ENCODE measurements at places on chromosomes 7 and 10.

- DNase-seq = no peak
Observed at GRCh38 chr10:12974491-12975199, 26.9 kb downstream of the CCDC3 start.

DNA sequence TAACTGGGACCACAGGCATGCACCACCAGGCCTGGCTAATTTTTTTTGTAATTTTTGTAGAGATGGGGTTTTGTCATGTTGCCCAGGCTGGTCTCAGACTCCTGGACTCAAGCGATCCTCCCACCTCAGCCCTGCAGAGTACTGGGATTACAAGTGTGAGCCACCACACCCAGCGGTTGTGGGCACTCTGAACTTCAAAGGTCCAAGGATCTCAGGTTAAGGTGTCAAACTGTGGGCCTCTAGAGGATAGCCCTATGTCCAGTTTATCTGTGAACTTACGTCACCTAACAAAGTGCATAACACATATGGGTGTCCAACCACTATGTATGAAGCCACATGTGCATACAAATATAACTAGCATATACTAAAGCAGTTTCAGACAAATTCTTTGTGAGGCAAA, 3.2 kb upstream of the IL2RA start:
- peak; percentile 52 for DNase-seq

GRCh38 chr7:120550494-120551048, 277.6 kb downstream of the KCND2 start:
- no peak for DNase-seq

- DNase-seq = no peak
Observed at GRCh38 chr7:123823898-123824753, 20.8 kb upstream of the HYAL4 start.

GRCh38 chr10:94218493-94219183, 144.1 kb downstream of the NOC3L start:
- DNase-seq = no peak

GRCh38 chr10:84665883-84666463, 337.6 kb downstream of the CCSER2 start:
- peak; percentile 53 for DNase-seq

GRCh38 chr7:2307690-2308107, 6.5 kb downstream of the SNX8 start:
- no peak for DNase-seq

GRCh38 chr10:86314616-86315548, 51.7 kb downstream of the GRID1 start:
- DNase-seq = no peak

GRCh38 chr7:22005151-22005550, 59.5 kb upstream of the CDCA7L start:
- DNase-seq = no peak

GRCh38 chr7:129210256-129210988, 14.4 kb upstream of the AHCYL2 start:
- no peak for DNase-seq

DNA sequence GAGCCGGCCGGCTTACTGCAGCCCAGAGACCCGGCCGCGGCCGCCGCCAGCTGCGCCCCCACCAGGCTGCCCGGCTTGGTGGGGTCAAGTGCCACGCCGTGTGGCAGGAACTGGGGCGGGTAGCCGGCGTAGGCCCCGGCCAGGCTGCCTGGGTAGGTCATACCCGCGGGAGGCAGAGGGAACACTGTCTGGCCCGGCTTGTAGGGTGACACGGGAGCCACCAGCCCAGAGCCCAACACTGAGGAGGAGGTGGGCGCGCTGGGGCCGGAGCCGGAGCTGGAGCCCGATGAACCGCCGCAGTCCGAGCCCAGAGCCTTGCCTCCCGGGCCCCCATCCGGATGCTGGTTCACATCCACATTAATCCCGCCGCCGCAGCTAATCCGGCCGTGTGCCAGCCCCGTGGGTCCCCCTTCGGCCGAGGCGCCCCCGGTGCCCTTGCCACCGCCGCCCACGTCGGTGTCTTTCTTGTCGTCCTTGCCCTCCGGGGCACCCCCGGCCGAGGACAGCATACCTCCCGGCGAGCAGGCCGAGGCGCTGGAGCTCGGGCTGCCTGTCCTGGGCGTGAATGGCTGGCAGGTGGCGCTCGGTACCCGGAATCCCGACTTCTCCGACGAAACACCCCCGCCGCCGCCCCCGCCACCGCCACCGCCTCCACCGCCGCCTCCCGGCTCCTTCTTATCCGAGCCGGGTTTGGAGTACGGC, 2.0 kb downstream of the ZNF503 start:
- DNase-seq = peak; percentile 51

DNA sequence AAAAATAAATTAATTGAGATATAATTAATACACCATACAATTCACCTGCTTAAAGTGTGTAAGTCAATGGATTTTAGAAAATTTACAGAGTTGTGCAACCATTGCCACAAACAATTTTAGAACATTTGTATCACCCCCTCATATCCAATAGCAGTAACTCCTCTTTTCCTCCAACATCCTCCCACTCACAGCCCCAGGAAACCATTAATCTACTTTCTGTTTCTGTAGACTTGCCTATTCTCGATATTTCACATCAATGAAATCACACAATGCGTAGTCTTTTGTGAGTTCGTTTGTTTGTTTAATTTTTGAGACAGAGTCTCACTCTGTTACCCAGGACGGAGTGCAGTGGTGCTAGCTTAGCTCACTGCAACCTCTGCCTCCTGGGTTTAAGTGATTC, 13.7 kb upstream of the HERC4 start:
- DNase-seq = peak; percentile 22

DNA sequence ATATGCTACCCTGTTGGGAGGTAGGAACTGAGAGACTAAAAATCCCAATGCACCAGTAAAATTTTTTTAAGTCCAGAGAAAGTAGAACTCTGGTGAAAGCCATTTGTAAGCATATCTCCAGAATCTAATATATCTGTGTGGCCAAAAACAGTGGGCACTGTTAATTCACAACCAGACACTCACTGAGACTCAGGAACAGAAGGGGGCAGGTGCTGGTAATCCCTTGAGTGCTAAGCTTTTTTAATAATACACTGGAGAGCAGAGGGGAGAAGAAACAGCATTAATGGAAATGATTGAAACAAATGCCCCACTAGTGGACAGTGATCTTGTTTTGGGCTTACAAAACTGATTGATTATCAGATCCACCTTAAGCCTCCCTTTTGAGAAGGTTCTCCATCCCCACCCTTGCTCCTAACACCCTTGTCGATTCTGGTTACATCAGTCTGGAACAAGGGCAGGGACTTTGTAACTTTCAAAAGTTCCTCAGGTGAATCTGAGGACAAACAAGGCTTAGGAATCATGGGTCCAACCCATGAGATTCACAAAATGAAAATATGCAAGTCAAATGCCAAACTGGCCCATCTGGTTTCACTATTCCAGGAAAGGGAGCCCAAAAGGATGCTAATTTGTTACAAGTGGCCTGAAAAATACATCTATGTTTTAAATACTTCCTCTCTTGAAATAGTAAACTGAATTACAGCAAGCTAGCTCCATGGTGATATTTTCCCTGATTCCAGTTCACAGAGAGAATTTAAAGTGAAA, 29.7 kb downstream of the PLXNA4 start:
- DNase-seq = no peak

GRCh38 chr7:50203521-50203920, 101.0 kb upstream of the IKZF1 start:
- DNase-seq = no peak

DNA sequence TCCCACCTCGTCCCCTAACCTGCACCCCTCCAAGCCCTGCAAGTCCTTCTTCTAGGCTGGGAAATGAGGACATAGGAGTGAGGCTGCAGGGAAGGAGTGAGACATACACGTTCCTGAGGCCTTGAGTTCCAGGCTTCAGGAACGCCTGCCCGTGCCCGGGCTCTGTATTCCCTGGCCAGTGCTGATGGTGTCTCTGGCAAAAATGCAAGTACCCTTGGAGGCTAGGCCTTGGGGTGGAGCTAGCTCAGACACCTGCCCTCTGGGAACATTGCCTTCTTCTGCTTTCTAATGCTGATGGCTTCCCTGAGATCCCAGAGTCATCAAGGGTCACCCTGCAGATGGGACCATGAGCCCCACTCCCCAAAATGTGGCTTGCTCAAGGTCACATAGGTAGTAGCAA, 76.0 kb downstream of the GRK5 start:
- DNase-seq = no peak

- DNase-seq = no peak
Observed at GRCh38 chr10:122703483-122704448, 4.1 kb upstream of the C10orf120 start.

- DNase-seq = no peak
Observed at GRCh38 chr7:22185559-22185958, 171.4 kb downstream of the RAPGEF5 start.

DNA sequence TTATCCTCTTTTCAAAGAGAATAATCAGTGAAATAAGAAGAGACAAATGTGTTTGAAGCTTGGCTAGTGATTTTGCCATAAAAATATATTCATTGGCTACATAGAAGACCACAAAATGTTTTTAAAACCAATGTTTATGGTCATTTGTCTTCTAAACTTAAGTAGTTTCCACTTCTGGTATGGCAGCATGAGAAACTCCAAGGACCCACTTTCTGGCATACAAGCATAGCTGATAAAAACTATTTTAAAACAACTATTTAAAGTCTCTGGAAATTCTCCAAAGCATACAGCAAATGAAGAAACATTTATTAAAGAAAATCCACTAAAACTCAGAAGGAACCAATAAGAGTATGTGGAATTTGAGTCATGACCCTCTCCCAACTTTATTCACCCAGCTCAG, 89.2 kb upstream of the TOMM7 start:
- DNase-seq = no peak

- DNase-seq = peak; percentile 49
Observed at GRCh38 chr10:43233601-43234430, 33.0 kb downstream of the RASGEF1A start.

- DNase-seq = no peak
Observed at GRCh38 chr7:24912424-24912823, 67.6 kb downstream of the OSBPL3 start.

DNA sequence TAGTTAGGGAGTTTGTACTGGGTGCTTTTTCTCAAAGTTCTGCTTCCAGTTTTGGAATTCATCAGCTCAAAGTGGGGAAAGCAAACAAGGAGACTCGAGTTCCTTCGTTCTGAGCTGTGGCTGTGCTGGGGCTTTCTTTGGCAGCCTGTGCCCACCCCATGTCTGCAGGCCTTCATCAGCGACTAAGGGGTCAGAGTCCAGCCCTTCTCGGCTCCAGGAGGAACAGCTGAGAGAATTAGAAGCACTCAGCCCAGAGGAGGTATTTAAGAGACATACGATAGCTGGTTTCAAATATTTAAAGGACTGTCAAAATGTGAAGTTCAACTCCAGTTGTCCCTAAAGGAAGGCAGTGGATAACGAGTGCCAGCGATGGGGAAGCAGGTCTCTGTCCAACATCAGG, 41.3 kb downstream of the SH3PXD2A start:
- DNase-seq = no peak

DNA sequence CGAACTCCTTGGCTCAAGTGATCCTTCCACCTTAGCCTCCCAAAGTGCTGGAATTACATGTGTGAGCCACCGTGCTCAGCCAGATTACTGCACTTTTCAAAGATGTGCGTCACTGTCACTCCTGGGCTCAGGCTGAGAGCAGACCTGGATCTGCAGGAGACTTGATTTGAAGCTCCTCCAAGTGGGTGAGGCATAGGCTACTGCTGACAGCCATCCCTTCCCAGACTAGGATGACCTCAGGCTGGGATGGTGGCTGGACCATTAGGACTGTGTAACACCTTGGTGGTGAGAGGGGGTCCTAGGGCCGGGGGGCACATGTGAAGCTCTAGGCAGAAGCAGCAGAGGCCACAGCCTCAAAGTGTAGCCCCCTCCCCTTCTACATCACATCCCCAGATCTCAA, 8.2 kb upstream of the SRRM3 start:
- DNase-seq = no peak

GRCh38 chr10:34219753-34220548, 595.1 kb downstream of the PARD3 start:
- DNase-seq = no peak

DNA sequence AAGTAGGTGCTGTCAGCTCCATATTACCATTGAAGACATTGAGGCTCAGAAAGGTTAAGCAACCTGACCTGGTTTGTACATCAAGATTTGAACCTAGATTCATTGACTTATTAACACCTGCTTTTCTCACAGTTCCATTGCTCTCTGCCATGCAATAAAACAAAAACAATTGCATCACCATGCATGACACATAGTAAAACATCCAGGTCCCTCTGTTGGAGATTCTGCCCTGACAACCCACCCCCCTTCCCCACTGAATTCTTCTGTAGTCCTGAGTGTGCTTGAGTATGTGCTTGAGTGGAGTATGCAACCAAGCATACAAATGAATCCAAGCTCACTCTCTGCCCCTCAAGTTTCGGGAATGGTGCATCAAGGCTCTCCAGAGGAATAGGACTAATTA, 6.0 kb upstream of the LMBR1 start:
- DNase-seq = no peak

DNA sequence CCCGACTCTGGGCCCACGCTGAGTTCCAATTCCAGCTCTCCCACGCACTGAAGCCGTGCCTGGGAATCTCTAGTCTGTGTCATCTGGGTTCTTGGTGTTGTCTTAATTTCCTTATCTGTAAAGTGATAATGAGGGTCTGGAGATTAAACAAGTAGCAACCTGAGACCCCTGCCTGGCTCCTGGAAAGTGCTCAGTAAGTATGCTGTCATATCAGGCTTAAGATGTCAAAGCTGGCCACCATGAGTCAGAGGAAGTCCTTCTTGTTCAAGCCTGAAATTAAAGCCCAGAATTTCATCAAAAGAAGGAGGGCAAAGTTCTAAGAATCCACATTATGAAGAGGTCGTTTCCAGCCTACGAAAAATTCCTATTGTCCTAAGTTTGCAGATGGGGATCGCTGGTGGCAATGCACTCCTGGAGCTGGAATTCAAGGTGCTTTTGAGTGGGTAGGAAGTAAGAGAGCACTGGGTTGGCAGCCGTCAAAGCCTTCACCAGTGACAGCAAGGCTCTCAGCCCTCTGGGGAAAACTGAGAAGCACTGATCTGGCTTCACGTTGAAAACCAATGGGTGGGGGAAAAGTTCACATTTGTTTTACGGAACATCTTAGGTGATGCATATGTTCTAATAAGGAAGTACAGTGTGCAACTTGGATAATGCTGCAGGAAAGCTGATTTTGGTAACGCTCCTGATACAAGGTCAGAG, 50.3 kb upstream of the NCAPG2 start:
- no peak for DNase-seq

DNA sequence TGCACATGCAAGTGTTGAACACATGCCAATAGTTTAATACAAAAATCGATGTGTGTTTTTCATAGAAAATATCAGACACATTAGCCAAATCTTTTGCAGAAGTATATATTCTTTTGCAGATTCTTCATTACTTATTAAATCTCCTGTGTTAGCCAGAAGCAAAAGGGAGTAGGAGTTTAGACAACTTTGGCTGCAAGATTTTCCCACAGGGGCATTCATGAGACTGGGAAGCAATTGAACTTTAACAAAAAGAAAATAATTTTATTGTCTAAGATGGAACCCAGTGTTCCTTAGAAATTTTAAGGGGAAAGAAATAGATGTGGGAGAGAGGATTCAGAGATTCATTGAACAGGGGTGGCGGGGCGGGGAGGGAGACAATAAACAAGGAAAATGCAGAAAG, 1336.0 kb downstream of the GATA3 start:
- no peak for DNase-seq
